ENCODE measurements at places on chromosomes 12 and 14.

GRCh38 chr12:44703182-44703910 is 172.8 kb downstream of the NELL2 start:
- DNase-seq, result no peak

DNA sequence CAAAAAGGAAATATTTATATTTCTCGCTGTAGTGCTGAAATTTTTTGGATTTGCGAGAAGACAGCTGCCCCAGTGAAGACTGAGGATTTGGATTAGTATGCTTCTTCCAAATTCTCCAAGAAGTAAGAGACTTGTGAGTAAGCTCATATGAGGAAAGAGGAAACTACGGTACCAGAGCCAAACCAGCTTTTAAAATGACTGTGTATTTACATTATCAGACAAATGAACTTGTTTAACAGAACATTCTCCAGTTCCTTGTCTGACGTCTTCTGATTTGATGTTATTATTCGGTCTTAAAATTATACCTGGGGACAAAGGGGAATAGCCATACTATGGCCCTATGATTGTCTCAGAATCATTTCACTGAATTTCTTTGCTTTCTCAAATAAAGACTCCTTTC is 8.0 kb downstream of the CLEC12B start:
- DNase-seq, result no peak

- DNase-seq, result no peak
These were observed 13.1 kb upstream of the SIVA1 start for GRCh38 chr14:104739546-104740516.

- no peak for DNase-seq
These were observed 70.7 kb upstream of the TMEM263 start for GRCh38 chr12:106885026-106885425.

DNA sequence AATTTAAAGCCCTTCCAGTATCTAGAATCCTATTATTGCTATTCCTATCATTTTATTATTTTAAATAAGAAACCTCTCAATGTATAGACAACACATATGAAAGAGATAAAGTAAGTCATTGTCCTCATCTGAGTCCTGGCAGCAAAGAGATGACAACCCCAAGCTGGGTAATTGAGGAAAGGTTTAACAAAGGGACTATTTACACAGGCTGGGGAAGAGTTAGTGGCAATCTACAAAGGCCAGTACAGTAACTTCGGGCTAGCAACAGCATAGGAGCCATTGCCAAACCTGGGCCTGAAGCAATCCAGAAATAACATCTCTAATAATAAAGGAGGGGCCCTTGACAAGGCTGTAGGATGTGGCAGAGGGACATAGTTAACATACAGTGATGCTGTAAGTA is 11.2 kb downstream of the PDE6H start:
- no peak for DNase-seq

- no peak for DNase-seq
These were observed 1.9 kb upstream of the DHRS4 start for GRCh38 chr14:23951590-23952201.

DNA sequence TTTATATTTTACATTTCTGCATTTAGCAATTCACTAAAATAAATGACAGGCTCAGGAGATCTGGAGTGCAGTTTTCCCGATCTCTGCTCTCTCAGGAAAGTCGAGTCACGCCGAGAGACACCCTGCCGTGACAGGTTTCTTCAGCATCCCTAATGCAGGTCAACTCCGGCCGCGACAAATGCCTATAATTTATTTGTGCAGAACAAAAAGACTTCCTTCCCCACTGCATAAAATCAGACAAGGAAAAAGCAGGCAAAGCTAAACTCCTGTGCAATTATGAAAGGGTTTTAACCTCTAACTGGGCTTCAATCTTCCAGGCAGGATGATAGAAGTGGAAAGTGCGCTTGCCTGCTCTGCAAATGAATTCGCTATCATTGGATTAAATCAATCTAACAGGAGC is 28.1 kb downstream of the SPRING1 start:
- no peak for DNase-seq

DNA sequence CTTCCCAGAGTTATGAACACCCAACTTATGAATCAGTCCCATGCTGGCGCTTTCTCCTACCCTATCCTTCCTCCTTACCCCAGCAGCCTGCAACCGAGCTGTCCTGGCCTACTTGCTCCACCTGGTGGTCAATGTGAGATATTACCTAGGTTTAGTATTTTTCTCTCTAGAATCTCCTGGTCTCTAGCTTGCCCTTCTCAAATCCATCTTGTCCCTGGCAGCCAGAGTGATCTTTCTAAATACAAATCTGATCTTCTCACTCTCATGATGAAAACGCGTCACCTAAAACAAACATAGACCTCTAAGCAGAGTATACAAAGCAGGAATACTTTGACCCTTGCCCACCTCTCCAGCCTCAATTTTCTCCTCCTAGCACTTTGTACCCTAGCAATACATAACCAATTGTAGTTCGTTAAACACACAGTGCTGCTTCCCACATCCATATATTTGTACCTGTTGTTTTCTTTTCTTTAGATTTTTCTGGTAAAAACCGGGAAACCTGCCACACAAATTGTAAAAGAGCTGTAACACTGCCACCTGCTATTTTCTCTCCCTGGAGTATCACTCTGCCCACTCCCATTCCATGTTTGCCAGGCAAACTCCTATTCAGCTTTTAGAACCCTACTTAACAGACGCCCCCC is 20.0 kb upstream of the TCP11L2 start:
- DNase-seq, result peak; percentile 53

GRCh38 chr14:104895207-104895785 is 29.4 kb upstream of the PLD4 start:
- no peak for DNase-seq

- no peak for DNase-seq
These were observed 22.8 kb upstream of the USP44 start for GRCh38 chr12:95573951-95574576.

DNA sequence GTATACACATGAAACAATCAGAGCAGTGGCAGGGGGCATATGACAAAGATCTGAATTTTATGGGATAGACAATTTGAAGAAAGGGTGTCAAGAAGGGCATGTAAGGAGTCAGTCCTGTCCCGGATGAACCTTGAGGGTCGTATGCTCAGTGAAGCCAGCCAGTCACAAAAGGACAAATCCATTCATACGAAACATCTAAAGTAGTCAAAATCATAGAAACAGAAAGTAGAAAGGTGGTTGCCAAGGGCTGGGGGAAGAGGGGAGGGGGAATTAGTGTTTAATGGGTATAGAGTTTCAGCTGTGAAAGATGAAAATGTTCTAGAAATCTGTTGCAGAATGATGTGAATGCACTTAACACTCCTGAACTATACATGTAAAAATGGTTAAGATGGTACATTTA is 157.5 kb downstream of the TGFB3 start:
- DNase-seq, result no peak

- DNase-seq, result no peak
These were observed 3.4 kb downstream of the DHH start for GRCh38 chr12:49091056-49091835.

DNA sequence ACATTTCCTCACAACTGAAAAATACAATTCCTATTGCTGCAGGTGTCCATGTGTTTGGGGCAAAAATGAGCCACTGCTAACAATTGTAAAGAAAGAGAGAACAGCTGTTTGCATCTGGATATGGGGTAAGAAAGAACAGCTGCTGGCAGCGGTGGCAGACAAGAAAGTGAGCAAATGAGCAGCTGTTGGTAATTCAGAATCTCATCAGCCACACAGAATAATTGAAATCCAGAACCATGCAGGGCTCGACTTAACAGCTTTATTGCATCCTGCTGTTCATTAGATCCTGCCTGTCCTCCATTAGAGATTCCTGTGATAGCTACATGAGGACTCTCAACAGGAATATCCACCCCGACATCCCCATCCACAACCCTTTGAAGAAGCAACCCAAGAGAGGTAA is 62.5 kb upstream of the TSPAN8 start:
- no peak for DNase-seq

DNA sequence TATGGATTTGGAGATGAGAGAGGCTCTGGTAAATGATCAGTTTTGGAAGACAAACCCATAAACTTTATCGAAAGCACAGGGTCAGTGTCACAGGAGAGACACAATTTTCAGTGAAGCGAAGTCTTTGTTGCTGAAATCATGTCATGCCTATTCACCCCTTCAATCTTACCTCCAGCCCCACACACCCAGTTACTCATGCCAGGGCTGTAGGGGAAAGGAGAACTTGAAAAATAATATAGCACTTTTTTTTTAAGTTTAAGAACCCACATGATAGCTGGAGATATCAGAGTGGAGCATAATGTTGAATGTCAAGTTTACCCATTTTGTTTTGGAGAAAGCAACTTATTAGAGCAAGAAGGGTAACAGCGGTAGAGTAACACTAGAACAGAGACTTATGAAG is 107.4 kb downstream of the SSPN start:
- no peak for DNase-seq

- DNase-seq, result no peak
These were observed 936 bp downstream of the TFCP2 start for GRCh38 chr12:51171884-51172514.

- no peak for DNase-seq
These were observed 57.0 kb downstream of the PLEKHG7 start for GRCh38 chr12:92759634-92760268.

DNA sequence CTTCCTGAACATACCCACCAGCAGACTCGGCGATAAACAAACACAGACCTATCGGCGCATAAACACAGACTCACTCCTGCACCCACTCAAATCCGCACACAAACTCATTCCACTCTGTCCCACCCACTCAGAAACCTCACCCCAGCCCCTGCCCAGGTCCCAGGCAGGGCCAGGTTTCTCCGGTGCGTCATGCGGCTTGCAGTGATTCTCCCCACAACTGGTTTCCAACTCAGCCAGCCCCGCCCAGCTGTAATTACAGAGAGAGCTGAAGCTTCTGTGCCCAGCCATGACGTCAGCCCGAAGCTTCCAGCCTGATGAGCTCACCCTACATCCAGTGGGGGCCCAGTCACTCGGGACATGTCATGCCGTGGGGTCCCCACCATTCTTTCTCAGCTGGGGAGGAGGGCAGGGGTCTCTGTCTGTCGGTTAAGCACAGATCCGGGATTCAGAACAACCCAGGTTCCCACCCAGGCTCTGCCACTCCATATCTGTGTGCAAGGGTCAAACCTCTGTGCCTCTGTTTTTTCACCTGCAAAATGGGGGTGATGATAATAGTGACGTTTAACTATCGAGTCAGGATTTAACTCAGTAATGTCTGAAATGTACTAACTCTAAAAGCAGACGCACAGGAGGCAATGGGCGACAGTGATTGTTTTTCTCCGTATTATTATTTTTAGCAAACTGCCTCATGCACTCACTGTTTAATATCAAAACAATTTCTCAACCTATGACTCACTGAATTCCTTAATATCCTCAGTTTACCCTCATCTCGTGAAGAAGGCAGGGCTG is 2.3 kb upstream of the HSPB8 start:
- no peak for DNase-seq

DNA sequence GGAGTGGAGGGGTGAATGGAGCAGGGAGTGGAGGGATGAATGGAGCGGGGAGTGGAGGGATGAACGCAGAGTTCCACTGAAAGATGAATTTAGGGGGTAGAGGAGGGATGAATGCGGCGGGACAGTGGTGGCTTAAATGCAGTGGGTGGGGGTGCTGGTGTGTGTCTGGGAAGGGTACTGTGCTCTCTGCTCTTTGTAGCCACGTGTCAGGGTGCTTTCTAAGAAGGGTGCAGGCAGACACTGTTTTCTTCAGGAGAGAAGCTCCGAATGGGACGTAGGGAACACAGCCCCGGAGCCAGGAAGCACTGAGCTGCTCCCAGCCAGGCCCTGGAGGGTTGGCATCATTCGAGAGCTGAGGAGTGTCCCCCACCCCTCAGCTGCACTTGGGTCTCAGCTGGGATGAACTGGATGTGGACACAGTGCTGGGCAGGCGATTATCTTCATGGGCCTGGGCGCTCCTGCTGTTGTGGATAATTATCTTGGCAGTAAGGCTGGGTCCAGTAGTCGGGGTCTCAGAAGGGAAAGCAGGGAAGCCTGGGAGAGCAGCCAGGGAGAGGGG is 9.5 kb upstream of the CEP170B start:
- no peak for DNase-seq

DNA sequence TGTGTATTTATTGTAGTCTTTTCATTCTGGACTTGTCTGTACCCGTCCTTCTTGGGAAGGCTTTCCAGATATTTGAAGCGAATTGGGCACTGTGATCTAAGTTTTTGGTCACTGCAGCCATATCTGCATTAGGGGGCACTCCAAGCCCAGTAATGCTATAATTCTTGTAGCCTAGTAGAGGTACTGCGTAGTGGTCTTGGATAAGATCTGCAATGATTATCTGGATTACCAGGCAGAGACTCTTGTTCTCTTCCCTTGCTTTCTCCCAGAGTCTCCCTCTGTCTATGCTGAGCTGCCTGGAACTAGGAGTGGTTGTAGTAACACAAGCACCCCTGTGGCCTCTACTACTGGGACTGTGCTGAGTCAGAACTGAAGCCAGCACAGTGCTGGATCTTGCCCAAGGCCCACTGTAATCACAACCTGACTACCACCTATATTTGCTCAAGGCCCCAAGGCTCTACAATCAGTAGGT is 30.0 kb downstream of the SLC38A2 start:
- no peak for DNase-seq

- no peak for DNase-seq
These were observed 65.2 kb downstream of the WIF1 start for GRCh38 chr12:65055859-65056258.

DNA sequence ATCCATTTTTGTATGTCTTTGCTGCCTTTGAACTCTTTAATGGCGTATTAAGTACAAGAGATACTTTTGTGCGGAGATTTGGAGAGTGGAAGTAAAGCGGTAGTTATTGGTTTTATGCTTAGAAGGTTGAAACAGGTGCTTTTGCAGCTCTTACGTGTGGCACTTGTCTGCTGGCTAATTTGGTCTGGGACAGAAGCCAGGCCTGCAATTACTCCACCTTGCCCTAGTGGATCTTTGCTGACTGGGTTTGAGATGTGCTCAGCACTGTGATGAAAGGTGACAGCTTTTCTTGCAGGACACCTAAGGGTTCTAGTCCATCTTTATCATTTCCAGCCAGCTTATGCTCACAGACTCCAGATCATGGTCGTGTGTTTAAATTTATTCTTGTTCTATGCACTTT is 252.5 kb downstream of the RPL10L start:
- no peak for DNase-seq

- DNase-seq, result no peak
These were observed 32.9 kb upstream of the IGF1 start for GRCh38 chr12:102513272-102513671.

DNA sequence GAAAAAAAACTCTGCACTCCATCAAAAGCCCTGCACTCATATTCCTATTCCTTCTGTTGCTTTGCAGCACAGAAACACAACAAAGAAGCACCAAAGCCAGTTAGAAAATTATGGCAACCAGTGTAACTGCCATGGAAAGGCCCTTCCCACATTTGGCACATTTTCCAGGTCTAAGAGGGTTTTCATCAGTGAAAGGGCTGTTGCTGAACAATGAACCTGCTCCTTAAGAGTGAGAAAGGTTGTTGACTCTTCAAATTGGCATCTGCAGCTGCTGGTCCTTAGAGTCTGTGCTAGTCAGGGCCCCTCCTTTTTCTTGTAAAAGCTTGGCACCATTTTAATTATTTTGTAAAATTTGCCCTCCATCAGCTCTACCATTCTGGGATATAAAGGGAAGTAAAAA is 378.7 kb upstream of the KITLG start:
- DNase-seq, result no peak

Measured in HuH-7 (cell line).